Smooth muscle cell of the brain vasculature (primary cell): ENCODE measurements at places on chromosomes 5 and 9.

- DNase-seq, result no peak
Measured at GRCh38 chr9:99282406-99282805, 60.3 kb downstream of the SEC61B start.

GRCh38 chr5:168531191-168531590 is 2.1 kb downstream of the FBLL1 start:
- no peak for DNase-seq

DNA sequence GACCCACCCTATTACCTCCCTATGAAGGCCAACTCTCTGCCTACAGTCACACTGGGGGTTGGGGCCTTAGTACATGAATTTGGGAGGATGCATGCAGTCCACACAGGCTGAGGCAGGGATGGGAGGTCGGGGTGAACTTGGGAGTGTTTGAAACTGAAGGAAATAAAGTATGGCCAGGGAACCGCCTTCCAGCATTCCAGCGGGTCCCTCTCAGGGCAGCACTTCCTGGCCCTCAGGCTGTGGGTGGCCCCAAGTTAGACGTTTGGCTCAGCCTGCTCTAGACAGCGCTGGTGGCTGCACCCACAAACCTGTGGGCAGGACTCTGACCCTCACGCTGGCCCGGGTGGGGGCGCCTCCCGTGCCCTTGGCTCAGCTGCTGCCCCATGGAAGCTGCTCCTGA is 74.3 kb downstream of the UBE2QL1 start:
- no peak for DNase-seq

DNA sequence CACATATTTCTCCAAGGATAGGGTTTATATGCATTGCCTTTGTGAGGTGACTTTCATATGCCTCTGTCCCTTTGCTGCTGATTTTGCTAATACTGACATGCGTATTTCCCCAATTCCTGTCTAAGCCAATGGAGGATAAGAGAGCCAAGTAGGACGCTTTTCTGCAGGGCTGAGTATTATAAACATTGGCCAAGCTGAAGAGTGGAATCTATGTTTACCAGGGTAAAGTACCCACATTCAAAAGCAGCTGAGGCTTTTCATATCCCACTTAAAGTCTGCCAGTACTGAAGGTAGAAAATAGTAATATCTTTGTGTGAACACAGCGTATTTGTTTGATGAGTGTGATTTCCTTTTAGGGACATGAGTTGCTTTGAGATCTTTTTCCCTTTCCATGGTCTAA is 128.8 kb upstream of the GPR151 start:
- DNase-seq, result no peak

DNA sequence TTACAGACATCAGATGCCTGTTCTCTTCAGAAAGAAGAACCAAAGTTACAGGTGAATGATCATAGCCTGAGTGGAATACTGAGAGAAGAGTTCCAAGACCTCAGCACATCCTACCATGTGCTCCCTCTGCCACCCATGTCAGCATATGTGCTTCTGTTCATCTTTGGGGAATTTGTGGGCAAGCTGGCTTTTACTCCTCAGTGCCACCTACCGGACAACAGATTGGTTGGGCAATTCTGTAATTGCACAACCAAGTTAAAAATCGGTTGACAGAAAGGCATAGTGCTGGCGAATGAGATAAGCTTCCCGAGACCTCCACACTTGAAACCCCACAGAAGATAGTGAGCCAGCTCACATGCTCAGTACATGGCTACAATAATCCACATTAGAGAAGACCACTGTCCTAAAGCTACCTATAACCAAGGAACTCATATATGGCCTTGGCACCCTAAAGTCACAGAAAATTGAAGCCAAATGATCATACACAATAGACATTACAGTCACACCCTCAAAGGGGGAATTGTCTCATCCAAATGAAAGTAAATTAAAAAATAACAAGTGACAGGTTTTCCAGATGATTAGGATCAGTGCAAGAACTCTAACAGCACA is 1238.0 kb upstream of the NUDT12 start:
- no peak for DNase-seq
